Activated CD4-positive, CD25-positive, alpha-beta regulatory T cell treated with anti-CD3 and anti-CD28 coated beads, Interleukin-2, amount 50 U/mL, for 24 hours (primary cell): ENCODE measurements at places on chromosomes 3 and 15.

- no peak for ATAC-seq
These were observed 476.9 kb upstream of the PROK2 start for GRCh38 chr3:72261566-72262564.

- no peak for ATAC-seq
These were observed 51.9 kb downstream of the RHCG start for GRCh38 chr15:89444241-89445225.

GRCh38 chr3:114644367-114644766 lies 350.5 kb downstream of the TIGIT start:
- no peak for ATAC-seq

- no peak for ATAC-seq
These were observed 567.8 kb downstream of the ZIC1 start for GRCh38 chr3:147977001-147977400.

GRCh38 chr3:49704629-49705028 lies 14.9 kb downstream of the AMIGO3 start:
- ATAC-seq: no peak

- no peak for ATAC-seq
These were observed 67.6 kb downstream of the MITF start for GRCh38 chr3:69806735-69807438.

DNA sequence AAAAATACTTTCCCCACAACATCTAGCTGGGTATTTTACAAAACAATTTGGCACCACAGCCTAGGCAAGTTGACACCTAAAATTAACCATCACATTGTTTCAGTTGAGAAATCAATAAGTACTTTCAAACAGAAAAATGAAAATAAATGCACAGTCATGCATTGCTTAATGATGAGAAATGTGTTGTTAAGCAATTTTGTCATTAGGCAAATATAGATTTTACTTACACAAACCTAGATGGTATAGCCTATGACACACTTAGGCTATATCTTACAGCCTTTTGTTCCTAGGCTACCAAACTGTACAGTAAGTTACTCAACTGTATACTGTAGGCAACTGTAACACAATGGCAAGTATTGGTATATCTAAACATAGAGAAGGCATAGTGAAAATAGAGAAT lies 608.6 kb upstream of the BCHE start:
- ATAC-seq: no peak

DNA sequence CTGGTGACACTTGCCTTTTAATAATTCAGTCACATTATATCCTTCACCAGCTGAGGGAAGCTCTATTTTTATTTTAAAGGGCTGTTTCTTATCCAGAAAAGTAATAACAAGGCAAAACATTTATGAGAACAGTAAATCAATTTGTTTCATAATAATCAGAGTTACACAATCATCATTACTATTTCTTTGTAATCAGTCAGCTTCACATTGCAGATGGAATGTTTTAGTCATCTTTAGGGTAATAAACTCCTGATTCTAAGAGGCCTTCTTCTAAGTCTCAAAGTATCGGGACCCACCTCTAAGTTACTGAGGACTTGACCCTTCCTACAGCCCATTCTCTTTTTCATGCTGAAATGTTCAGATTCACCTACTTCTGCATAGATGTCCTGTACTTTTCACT lies 298.3 kb upstream of the TGFBR2 start:
- no peak for ATAC-seq

DNA sequence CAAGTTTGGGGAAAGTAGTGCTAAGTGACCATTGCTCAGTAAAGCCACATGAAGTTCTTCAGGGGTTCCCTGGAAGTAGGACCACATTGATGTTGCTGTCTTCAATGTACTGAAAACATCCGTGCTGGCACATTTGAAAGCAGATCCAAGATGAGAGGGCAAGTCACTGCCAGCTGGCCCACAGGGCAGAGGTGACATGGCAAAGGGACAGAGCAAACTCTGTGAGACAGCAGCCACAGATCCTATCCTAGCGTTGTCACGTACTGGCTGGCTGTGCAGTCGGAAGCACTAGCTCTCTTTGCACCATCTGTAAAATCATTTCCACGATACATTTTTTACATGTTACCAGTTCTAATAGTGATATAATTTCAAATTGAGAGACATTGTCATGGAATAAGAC lies 13.8 kb downstream of the MUC13 start:
- ATAC-seq: no peak

DNA sequence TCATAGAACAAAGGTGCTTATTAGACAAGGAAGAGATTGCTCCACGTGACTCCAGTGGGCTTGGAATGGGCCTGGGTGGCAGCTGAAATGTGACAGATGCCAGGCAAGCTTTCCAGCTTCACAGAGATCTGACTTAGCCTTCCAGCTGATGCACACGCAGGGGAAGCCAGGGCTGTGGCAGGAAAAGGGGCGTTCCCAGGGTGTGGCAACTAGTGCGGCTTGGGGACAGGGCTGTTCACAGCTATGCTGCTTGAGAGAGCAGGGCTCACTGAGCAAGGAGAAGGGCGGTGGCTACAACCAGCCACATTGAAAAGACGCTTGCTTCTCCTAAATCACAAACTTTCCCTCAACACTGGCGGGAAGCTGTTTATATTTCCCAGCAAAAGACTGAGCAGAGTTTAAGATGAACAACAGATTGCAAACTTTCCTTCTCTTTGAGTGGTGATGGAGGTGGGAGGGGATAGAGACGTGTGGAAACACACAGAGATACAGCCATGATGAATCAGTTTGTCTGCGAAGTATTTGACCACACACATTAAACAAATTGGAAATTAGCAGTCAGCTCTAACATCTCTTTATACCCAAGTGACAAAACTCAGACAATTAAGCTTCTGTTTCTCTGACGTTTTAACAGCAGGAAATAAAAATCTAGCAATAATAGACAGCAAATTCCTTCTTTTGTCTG lies 127.5 kb downstream of the BDH1 start:
- ATAC-seq: peak; percentile 84

- ATAC-seq: no peak
These were observed 12.2 kb downstream of the CPB1 start for GRCh38 chr3:148839805-148840204.

GRCh38 chr3:138809500-138810256 lies 25.1 kb downstream of the PIK3CB start:
- ATAC-seq: no peak

DNA sequence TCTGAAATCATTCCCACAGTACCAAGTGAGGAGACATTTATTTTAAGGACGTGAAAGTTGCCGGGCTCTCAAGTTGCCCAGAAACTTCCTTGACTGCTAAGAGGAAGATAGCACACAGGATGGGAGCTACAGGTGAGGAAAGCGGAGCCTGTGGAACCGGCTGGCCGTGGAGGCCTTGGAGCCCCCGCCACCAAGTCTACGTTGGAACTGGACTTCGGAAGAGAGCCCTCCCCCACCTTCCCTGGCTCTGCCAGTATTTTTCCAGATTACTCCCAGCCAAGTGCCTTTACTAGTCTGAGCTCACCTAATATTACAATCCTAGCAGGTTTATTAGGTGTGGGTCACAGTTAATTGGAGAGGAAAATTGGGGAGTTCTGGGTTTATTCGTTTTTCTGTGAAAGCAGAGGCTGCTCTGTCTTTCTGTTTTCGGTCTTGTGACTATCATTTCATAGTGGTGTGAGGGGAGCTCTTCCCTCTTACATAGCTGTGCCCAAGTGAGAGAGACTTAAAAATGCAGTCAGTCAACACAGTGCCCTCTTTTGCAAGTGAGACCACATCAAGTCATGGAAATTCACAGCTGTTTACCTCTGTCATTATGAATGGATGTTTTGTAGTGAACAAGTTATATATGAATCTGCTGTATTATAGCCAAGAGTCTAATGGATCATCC lies 6.8 kb downstream of the BOC start:
- ATAC-seq: no peak

GRCh38 chr3:13650210-13651056 lies 101.5 kb downstream of the FBLN2 start:
- ATAC-seq: peak; percentile 68

DNA sequence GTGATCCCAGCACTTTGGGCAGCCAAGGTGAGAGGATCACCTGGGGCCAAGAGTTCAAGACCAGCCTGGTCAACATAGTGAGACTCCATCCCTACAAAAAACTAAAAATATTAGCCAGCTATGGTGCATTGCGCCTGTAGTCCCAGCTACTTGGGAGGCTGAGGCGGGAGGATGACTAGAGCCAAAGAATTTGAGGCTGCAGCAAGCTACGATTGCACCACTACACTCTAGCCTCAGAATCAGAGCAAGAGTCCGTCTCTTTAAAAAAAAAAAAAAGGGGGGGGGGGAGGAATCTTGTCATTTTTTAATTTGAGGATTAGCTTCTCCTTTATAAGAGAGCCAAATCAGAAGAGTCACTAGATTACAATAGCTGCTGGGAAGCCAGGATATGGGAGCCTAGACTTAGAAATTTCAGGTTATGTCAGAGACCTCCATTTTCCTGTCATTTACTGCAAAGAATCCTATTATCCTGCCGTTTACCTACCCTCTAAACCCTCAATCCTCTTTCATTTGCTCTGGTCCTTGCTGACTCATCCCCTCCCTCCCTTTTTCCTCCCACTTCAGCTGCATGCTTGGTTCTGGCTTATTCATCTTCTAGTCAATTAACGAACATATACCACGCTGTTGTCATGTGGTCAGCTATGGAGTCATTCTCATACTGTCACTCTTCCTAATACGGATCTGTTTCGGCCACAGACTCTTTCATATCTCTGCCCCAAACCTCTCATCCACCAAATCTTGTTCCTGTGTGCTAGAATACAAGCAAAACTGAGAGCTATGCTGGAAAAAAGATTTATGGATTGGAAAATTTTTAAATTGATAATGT lies 83.8 kb upstream of the PPIB start:
- peak; percentile 93 for ATAC-seq

GRCh38 chr3:197674741-197675562 lies 61.8 kb downstream of the RUBCN start:
- no peak for ATAC-seq

- no peak for ATAC-seq
These were observed 62.0 kb upstream of the ATP2C1 start for GRCh38 chr3:130831719-130832400.

- ATAC-seq: no peak
These were observed 139.0 kb upstream of the RBMS3 start for GRCh38 chr3:29141918-29142275.

- ATAC-seq: no peak
These were observed 23.5 kb upstream of the JMJD7 start for GRCh38 chr15:41804361-41804760.
